Right forelimb (tissue), 1 donor: ENCODE measurements at places on chromosomes 12 and 14.
A peak's percentile ranks its signal among the peaks of the same experiment; 100 is the strongest.

GRCh38 chr12:94255428-94255827, 107.1 kb downstream of the PLXNC1 start:
- DNase-seq, result no peak

- no peak for DNase-seq
Measured at GRCh38 chr14:38808734-38809455, 294.1 kb downstream of the SEC23A start.

GRCh38 chr14:86575141-86575540, 1045.2 kb downstream of the FLRT2 start:
- DNase-seq, result no peak

- DNase-seq, result no peak
Measured at GRCh38 chr14:65243766-65244442, 141.6 kb upstream of the MAX start.

GRCh38 chr12:127383281-127383680, 883.7 kb upstream of the TMEM132C start:
- DNase-seq, result no peak

GRCh38 chr14:77284466-77284865, 13.5 kb upstream of the NGB start:
- DNase-seq, result no peak

DNA sequence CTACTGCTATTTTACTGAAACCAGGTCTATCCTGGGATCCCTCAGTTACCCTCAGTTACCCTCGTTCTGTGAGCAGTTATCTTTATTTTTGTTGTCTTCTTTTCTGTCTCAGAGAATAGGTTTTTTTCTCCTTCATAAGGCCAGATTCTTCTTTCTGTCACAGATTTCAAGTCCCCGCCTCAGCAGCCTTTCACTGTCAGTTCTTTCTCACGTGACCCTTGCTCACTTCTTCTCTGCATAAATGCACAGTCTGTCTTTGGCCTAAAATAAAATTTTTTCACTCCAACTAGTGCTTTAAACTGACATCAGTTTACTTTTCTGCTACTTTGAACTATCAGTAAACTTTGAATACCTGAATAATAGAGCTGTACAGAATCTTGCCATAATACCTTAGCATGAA, 299.7 kb downstream of the ERC1 start:
- DNase-seq, result no peak

DNA sequence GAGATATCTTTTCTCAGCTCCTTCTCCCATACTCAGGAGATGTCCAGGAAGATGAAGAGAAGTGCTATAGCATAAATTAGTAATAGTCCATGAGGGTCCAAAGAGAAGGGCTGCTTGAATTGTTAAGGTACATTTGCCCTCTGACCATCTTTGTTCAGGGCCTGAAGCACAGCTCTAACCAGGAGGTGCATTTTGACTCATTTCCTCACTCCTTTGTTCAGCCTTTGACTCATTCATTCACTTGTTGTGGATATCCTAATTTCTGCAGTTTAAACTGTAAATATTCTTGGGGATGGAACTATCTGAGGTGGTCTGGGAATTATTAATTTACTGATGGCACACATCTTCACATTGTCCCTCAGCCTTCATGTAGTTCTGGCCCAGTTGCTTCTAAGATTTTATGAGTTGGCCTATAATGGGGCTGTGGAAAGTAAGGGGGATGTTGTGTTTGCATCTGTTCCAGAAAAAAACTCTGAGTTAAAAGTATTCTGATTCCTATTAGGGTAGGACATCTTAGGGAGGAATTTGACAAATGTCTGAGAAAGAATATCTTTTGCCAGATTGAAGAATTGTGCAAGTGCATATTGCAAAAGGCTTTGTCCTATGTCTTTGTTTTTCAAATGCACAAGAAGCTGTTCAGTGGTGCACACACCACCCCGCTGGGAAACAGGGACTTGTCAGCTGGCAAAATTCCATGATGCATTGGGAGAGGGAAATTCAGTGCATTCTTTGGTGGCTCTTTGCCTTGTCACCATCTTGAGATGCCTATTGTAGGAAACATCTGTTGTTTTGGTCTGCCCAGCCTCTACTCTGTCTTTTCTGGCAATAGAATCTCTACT, 22.1 kb downstream of the SMOC1 start:
- no peak for DNase-seq

DNA sequence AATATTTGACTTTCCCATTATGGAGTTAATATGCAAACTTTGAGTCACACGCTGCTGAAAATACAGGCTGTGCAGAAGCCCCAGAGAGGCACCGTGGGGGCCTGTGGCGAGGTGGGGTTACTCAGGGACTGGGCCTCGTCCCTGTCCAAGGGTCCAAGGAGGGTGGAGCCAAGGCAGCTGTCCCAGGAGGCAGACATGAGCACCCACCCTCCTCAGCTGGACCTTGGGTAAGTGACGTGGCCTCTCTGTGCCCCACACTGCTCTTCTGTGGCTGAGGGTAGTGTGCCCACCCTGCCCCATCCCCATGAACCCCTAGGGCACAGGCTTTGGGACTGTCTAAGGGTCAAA, 39.4 kb downstream of the FAM222A start:
- peak; percentile 30 for DNase-seq

DNA sequence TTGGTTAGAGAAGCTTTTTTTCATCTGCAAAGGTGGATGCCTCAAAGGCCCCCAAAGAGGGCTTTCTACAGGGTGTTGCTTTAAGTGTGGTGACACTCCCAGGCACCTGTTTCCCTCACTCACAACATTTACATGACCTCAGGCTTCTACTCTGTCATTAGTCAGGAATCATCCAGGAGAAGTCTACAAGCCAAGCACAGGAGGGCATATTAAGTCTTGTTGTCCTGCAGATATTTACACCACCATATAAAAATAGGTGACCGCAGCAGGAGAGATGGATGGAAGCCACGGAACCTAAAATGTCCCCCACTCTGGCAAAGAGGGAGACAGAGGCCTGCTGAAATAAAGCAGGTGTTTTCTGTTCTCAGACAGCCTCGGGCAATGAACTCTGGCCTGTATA, 7.5 kb upstream of the DPF3 start:
- no peak for DNase-seq

GRCh38 chr12:19577281-19577530, 137.9 kb downstream of the AEBP2 start:
- no peak for DNase-seq

DNA sequence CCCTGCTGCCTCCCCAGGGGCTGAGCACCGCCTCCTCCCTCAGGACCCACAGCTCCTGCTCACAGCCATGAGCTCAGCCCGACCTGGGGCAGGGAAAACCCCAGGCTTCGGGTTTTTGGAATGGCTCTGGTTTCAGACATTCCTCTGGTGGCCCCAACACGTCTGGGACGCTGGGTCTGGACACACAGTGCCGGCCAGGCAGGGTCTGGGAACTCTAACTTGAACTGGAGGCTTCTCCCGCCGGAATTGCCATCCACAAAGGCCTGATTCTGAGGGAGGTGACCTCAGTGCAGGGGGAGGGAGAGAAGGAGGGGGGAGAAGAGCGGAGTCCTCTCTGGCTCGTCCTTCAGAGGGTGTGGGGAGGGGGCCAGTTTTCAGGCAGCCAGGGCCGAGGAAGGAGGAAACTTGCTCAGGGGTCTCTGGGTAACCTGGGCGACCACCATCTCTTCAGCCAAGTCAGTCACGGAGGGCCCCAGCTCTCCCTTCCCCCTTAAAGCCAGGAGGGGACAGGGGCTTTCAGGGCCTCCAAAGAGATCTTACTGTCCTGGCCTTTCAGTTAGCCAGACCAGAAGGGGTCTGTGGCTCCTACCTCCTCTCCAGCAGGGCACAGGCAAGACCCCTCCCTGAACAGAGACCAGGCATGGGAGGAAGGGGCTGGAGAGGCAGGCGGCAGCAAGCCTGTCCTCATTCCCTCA, 19.4 kb downstream of the NCKAP5L start:
- no peak for DNase-seq

- DNase-seq, result no peak
Measured at GRCh38 chr14:75369506-75369905, 58.3 kb upstream of the JDP2 start.

DNA sequence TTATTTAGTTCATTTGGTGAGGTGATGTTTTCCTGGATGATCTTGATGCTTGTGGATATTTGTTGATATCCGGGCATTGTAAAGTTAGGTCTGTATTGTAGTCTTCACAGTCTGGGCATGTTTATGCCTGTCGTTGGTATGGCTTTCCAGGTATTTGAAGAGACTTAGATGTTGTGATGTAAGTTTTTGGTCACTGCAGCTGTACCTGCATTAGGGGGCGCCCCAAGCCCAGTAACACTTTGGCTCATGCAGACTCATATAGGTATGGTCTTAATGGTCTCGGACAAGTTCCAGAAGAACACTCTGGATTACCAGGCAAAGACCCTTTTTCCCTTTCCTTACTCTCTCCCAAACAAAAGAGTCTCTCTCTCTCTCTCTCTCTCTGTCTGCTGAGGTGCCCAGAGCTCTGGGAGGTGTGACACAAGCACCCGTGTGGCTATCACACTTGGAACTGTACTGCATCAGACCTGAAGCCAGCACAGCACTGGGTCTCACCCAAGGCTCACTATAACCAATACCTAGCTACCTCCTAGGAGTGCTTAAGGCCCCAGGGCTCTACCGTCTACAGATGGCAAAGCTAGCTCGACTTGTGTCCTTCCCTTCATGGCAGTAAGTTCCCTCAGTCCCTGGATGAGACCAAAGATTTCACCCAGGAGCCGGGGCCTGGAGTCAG, 425.8 kb upstream of the ATXN7L3B start:
- peak; percentile 44 for DNase-seq

DNA sequence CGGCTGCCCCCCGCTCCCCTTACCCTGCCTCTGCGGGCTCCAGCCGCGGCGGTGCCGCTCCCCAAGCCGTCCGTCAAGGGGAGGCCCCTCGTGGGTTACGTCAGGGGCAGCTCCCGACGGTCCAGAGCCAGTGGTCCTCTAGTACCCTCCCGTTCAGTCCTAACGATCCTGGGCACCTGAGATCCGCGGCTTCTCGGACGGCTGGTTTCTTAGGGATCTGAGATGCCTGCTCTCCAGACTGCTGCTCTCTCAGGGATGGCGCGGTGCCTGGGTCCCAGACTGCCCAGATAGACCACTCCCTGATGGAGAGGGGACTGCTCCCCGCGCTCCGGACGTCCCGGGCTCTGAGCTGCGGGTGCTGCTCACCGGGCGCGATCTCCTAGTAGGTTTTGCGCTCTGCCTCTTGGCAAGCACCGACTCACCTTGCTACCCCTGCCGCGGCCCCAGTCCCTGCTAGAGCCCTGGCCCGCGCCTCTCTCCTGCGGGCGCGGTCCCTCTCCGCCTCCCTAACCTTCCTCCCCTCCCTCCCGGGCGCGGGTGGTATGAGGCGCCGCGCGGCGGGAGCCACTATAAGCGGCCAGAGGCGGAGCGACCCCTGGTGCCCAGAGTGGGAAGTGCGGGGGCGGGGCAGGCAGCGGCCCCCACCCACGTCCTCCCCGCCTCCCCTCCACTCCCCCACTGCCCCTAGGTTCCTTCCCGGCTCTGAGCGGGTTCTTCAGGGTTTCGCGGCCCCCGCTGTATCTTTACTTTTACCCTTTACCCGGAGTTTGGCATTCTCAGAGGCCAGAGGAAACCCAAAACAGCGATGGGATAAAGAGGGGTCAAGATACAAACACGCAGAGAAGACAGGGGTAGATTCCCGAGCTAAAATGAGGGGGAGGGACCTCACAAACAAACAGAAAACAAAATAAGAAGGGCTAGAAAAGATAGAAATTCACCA, at the start of gene C1QL4:
C1QL4 (minus strand) TSS at position 544 of the 940 bp plus-strand sequence. CDS start 711 bp downstream, outside the sequence.
- DNase-seq, result peak; percentile 92

DNA sequence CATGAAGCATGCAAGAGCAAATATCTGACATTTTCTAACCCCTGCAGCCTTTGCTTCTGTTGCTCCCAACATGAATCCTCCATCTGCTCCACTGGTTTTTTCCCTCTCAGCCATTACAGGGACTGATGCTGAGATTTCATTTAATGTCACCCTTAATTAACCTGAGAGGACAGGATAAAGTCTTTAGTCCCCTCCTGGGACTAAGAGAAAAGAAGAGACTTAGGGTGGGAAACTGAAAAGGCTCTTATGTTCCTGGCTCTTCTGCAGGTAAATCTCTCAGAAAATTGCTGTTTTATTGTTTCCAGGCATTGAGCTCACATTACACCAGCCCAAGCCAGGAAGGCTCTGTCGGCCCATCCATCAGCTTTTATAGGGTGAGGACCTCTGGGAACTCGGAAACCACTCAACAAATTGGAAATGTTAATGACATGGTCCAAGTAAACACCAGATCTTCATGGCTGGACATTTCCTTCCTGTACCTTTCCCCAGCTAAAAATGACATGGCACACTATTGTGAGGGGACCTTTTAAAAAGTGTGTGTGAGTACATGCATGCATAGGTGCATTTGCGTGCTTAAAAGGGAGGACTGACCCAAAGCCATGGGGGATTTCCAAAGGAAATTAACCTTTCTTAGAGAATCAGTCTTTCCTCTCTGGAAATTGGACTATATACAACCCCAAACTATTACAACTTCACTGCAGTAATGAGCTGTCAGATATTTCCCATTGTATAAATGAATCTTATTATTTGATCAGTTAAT, 408.1 kb upstream of the TMTC1 start:
- no peak for DNase-seq

GRCh38 chr12:7797698-7798398, 8.6 kb downstream of the NANOG start:
- DNase-seq, result no peak

DNA sequence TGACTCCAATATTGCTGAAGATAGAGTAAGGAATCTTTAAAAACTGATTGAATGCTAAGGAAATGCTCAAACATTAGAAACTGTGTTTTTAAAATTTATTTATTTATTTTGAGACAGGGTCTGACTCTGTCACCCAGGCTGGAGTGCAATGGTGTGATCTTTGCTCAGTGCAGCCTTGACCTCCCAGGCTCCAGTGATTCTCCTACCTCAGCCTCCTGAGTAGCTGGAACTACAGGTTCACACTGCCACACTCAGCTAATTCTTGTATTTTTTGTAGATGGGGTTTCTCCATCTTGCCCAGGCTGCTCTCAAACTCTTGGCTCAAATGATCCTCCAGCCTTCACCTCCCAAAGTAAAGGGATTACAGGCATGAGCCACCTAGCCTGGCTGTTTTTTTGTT, 3.3 kb upstream of the DCAF5 start:
- DNase-seq, result no peak

GRCh38 chr12:128607641-128608040, 216.1 kb downstream of the SLC15A4 start:
- DNase-seq, result no peak
